ENCODE measurements at places on chromosomes 1 and 21.

- no peak overlapping the region for H3K4me3 ChIP-seq
- H3K27ac ChIP-seq = no peak overlapping the region
- peaks cover 2% of the 10 kb centered on the region for H3K27me3 ChIP-seq
- H3K4me1 ChIP-seq = peaks cover 46% of the 10 kb centered on the region
- no peak for DNase-seq
Measured at GRCh38 chr1:173202424-173203145, 4.5 kb downstream of the TNFSF4 start.

DNA sequence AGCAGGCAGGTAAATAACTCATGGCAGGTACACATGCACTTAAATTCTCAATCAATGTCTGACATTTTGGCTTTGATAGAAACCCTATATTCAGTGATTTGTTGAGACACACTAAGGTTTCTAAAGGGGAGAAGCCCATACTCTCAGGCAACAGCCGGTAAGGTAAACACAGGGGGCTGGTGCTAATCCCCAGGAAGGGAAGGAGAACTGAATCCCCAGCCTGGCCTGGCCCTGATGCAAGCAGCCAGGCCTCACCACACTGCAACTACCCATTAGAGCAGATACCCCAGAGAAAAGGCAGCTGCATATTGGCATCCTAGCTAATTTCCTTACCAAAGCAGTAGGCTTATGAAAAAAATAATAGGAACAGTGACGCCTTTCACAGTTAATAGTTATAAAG is 116.5 kb upstream of the LRRC7 start:
- H3K36me3 ChIP-seq = no peaks in the 10 kb centered on the region
- no peak overlapping the region for H3K27ac ChIP-seq
- no peaks in the 10 kb centered on the region for H3K27me3 ChIP-seq
- no peak overlapping the region for H3K4me3 ChIP-seq
- DNase-seq = no peak

- DNase-seq = no peak
- peaks cover 6% of the 10 kb centered on the region for H3K27me3 ChIP-seq
- H3K4me1 ChIP-seq = peaks cover 66% of the 10 kb centered on the region
- H3K27ac ChIP-seq = peak overlapping the region; percentile 64
- no peaks in the 10 kb centered on the region for H3K36me3 ChIP-seq
- no peak overlapping the region for H3K4me3 ChIP-seq
Measured at GRCh38 chr21:45357436-45358260, 47.3 kb upstream of the COL18A1 start.

- no peak overlapping the region for H3K4me3 ChIP-seq
- H3K27me3 ChIP-seq = no peaks in the 10 kb centered on the region
- no peak overlapping the region for H3K27ac ChIP-seq
- H3K4me1 ChIP-seq = peaks cover 21% of the 10 kb centered on the region
- DNase-seq = no peak
Measured at GRCh38 chr1:243748706-243749283, 101.2 kb downstream of the AKT3 start.

GRCh38 chr1:65141918-65142317 is 6.1 kb upstream of the AK4 start:
- no peaks in the 10 kb centered on the region for H3K36me3 ChIP-seq
- H3K27ac ChIP-seq = no peak overlapping the region
- peaks cover 11% of the 10 kb centered on the region for H3K4me1 ChIP-seq
- H3K27me3 ChIP-seq = peaks cover 58% of the 10 kb centered on the region

GRCh38 chr1:113488576-113489177 is 98.4 kb downstream of the MAGI3 start:
- peaks cover 64% of the 10 kb centered on the region for H3K36me3 ChIP-seq
- no peaks in the 10 kb centered on the region for H3K27me3 ChIP-seq
- no peak overlapping the region for H3K4me3 ChIP-seq
- H3K27ac ChIP-seq = no peak overlapping the region
- DNase-seq = no peak

All from mesothelial cell of epicardium (in vitro differentiated cells).